Stimulated activated naive CD4-positive, alpha-beta T cell (primary cell): ENCODE measurements at places on chromosomes 3 and 15.

DNA sequence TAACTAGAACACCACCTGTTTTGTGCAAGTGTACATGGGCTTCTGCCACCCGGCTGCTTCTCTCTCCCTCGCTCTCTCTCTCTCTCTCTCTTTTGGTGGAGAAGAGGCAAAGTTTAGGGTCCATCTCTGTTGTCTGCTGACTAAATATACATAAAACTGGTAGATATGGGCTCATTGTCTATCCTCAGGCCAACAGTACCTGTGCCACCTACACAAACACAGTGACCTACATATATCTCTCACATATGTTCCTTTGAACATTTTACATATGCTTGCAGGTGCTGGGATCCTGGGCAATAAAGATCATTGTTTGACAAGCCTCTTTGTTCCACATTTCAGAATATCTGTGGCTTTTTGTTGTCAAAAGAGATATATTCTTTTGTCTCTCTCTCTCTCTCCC lies 256.3 kb upstream of the KCNH8 start:
- DNase-seq, result no peak

- DNase-seq, result no peak
Measured at GRCh38 chr3:59784164-59784563, 734.3 kb upstream of the CFAP20DC start.

DNA sequence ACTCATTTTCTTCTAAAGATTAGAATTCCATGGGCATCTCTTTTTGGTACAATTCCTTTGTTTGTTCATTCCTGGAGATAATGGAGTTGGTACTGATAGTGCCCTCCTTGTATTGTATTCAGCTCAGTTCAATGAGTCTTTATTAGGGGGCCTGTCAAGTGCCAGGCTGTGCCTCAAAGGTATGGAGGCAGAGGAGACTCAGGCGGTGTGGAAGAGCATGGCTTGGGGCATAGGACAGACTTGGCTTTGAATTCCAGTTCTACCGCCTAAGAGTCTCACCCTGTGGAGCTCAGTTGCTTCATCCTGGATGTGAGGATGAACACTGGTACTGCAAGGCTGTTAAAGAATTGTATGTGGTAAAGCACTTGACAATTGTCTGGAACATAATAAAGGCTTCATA lies 196.6 kb upstream of the IL12A start:
- no peak for DNase-seq

GRCh38 chr3:18070231-18070630 lies 327.8 kb upstream of the TBC1D5 start:
- no peak for DNase-seq

DNA sequence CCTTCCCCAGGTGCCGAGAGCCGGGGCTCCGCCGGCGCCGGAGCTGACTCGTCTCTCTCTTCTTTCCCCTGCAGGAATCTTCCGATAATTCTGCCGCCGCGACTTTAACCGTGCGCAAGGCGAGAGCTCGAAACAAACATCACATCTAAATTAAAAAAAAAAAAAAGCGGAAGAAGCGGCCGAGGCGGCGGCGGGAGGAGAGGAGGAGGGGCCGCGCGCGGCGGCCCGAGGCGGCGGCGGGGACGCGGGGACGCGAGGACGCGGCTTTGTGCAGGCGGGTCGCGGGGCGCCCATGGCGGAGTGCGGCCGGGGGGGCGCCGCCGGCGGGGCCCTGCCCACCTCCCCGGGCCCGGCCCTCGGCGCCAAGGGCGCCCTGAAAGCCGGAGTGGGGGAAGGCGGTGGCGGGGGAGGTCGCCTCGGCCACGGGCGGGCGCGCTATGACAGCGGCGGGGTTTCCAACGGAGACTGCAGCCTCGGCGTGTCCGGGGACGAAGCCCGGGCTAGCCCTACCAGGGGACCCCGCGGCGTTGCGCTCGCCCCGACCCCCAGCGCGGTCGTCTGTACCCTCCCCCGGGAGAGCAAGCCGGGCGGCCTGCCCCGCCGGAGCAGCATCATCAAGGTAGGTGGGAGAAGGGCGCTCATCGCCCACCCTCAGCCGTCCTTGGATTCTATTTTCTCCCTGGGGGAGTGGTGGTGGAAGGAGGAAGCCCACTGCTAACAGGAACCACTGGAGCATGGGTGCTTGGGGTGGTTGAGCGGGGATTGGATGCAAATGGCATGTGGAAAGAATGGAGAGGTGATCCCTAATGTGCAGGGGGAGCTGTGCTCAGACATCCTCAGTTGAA lies at the start of gene PLCL2:
Gene PLCL2 (plus strand): TSS at position 208 of the 845 bp plus-strand sequence. CDS start 85 bp downstream, at position 293.
- peak; percentile 73 for DNase-seq

- no peak for DNase-seq
Measured at GRCh38 chr3:124791639-124792151, 61.4 kb downstream of the UMPS start.

DNA sequence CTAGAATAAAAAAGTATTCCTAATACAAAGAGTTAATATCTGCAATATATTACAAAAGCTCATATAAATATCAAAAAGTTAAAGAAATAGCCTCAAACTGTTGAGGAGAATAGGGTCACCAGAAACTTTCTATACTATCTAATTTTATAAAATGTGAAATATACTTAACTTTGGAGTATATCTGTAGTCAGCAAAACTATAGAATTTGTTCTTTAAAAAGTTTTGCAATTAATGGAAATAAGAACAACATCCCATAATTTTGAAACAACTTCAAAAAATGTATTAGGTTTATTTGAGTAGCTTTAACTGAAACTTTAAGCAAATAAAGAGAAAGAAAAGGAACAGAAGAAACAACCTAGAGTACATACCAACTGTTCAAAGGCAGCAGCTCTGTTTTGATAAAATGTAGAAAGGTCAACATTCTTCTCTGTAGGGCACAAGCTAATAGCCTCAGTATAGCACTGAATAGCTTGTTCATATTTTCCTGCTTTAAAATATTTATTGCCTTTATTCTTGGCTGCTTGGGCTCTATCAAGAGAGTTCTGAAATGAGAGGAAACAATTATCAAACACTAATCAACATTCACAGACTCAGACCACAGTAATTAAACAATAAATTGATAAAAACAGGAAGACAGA lies 14.3 kb downstream of the TOMM70 start:
- DNase-seq, result no peak

GRCh38 chr3:49004352-49005302 lies 2.6 kb upstream of the WDR6 start:
- DNase-seq, result no peak

DNA sequence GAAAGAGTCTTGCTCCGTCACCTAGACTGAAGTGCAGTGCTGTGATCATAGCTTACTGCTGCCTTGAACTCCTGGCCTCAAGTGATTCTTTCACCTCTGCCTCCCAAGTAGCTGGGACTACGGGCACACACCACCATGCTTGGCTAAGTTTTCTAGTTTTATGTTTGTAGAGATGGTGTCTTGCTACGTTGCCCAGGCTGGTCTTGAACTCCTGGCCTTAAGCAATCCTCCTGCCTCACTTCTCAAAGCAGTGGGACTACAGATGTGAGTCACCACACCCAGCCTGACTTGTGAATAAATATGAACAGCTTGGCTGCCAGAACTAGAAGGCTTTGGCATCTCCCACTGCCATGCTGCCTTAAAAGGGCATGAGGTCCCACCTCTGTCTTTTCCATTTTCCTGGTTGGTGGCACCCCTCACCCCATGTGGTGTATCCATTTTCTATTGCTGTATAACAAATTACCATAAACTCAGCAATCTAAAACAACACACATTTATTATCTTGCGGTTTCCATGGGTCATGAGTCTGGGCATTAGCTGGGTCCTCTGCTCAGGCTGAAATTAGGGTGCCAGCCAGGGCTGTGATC lies 44.3 kb downstream of the PTPRG start:
- no peak for DNase-seq

DNA sequence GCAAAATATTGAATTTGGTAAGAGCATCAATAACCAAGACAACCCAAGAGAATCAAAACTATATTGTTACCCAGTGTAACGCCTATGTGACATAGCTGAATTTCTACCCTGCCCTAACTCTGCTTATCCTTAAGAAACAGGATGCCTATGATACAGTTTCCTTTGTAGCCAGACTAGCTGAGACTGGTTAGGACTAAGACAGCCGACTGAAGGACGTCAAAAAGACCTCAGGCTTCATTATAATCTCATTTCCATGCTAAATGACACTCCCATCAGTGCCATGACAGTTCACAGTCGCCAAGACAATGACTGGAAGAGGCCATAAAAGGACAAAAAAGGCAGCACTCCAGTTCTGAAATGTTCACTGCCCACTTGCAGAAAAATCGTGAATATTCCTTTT lies 66.8 kb downstream of the GBE1 start:
- no peak for DNase-seq

DNA sequence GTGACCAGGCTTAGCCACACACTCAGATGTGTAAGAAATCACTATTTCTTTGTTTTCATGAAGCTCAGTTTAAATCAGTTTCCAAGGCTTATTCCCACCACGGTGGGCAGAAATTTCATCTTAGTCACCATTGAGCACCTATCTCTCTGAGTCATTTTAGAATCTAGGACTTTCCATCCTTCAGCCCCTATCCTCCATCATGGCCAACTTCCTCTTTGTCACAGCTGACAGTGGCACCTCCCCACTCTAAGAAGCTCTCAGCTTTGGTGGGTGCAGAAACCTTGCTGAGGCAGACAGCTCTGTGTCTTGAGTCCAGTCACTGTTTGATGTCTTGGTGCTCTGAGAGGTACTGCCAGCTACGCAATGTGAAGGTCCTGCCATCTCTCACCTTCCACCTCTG lies 32.9 kb downstream of the SNTN start:
- no peak for DNase-seq

DNA sequence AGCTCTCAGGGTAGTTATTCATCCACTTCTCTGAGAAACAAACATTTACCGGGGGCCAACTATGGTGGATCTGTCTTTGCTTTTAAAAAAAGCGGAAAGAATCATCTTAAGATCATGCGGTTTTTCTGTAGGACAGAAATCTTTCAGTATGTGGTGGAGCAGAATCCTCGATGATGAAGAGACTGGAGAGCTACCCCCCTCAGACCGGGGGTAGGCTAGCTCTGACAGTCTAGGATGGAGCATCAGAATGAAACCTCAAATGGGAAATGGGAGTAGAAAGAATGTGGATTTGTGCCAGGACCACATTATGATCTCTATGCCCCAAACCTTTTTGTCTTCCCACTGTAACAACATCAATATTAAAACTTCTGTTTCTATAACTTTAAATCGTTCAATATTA lies 30.3 kb downstream of the TPRG1 start:
- no peak for DNase-seq

GRCh38 chr15:44489464-44489863 lies 47.5 kb upstream of the EIF3J start:
- no peak for DNase-seq

DNA sequence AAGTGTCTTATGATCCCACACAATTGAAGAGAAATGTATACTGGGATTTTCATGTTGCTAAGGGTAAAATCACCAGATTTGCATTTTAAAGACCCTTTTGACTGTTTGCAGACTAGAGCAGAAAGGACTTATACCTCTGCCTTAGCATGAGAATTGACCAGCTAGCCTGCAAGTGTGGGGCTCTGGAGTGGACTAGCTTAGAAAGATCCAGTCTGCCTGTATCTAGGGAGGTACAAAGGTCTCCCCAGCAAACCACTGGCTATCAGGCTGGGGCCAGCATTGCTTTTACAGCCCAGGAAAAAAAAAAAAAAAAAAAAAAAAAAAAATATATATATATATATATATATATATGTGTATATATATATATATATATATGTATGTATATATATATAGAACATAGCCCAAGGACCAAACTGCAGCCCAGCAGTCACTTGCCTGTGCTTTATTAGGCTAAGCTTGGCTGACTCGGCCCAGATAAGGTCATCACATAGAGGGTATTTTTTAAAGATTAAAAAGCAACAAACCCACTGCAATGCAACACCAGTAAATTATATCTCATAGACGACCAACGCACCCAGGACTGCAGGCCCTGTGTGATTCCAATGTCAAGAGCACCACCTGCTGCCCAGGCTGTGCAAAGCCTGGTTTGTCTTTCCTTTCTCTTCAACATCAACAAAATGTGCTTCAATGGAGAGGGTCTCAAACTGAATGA lies 63.7 kb downstream of the DCLK3 start:
- peak; percentile 4 for DNase-seq

DNA sequence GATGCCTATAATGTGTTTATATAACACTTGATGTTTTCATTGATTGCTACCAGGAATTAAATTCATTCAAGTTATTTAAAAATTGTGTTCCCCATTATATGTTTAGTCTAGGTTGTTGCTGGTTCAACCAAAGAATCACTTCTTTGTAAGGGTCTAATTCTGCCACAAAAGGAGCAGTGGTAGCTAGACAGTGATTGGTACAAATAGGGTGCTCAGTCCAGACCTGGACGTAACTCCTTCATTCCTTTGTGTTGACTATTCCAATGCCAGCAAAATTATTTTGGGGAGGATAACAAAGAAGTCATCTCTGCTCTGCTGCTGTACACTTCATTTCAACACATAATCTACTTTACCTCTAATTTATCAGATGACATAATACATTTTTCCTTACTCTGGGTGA lies 1.2 kb downstream of the CHMP2B start:
- DNase-seq, result no peak

DNA sequence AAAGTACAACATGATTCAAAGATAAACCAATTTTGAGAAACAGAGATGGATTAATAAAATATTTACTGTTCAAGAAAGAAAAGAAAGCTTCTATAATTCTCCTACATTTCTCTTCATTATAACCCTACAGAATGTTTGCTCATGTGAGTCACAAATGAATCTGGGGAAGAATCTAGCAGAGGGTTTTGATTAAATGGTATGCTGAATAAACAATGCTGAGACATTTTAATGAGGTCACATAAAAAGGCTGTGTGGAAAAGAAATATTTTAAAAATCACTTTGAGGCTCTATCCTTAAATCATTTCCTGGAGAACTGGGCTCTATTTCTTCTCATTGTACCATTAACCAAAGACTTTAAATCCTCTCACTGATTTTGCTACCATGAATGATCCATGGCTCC lies 727.7 kb downstream of the NTRK3 start:
- DNase-seq, result no peak

GRCh38 chr3:35760146-35760545 lies 120.8 kb downstream of the ARPP21 start:
- DNase-seq, result no peak

GRCh38 chr15:83144771-83145170 lies 37.3 kb downstream of the TM6SF1 start:
- DNase-seq, result no peak

GRCh38 chr15:41566121-41566885 lies 7.3 kb downstream of the TYRO3 start:
- DNase-seq, result no peak

DNA sequence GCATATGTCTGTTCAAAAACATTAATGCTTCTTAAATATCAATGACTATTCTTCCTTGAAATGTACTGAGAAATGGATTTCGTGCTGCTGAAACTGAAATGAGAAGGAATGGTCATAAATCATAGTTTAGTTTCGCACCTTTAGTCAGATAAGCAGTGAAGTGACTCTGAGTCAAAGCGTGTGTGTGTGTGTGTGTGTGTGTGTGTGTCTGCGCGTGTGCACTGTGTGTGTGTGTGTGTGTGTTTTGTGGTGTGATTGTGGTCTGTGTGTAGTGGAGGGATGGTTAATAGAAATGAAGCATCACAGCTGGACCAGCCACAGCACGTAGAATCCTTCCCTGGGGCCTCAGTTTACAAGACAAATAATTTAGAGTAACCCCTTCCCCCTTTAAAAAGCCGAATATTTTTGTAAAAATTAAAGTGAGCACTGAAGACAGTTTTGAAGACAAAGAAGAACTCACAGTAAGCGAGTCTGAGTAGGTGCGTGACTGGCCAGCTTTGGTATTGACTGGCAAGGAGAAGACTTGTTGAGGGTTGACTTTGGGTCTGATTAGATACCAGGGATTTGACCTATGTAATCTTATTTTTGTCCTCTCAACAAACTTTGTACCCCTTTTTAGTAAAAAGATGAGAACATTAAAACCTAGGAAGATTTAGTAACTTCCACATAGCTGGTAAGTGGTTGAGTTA lies 202.0 kb upstream of the IL12A start:
- DNase-seq, result no peak

- DNase-seq, result no peak
Measured at GRCh38 chr15:69480932-69481331, 28.3 kb downstream of the RPLP1 start.
